ENCODE measurements at places on chromosomes 4 and X.

DNA sequence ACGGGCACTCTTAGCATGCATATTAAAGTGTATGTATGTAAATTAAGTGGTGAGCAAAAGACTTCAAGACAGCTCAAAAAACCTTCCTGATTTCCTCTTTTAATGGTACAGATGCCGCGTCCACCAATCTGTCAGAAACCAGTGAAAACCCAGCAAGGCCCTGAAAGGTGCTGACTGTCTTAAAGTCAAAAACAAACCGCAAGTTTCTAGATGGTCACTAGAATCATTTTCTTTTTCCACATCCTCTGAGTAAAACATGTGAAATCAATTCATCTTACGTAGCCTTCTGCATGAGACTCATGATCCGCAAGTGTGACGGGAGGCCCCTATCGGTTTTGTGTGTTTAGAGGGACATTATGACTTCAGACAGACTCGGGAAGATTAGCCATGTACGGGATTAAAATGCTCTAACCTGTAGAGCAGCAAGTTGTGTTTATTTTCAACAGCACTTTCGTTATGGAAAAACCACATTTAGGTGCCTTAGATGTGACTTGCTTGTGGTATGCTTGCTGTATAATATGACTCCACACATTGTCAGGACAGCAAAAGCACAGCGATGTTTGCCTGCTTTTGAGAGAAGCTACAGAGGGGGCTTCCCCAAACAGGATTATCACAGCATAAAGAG, 88.2 kb upstream of the STS start:
- H3K36me3 ChIP-seq: no peaks in the 10 kb centered on the region
- no peak overlapping the region for H3K4me3 ChIP-seq
- H3K27me3 ChIP-seq: no peaks in the 10 kb centered on the region
- no peaks in the 10 kb centered on the region for H3K4me1 ChIP-seq

DNA sequence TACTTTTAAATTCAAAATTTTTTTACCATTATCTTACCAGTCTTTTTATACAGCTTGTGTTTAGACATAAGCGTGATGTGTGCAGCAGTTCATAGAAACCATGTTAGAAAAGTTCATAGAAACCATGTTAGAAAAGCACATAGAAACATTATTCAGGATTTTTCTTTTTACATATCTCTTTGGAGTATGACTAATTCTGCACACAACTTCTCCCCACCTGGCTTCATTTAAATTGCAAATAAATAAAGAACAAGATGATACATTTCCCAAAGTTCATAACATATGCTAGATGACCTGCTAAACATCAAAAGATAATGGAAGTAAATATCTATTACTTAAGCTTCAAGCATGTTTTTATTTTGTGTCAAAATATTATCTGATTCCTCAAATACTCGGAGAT, 201.9 kb downstream of the BANK1 start:
- H3K4me1 ChIP-seq: no peaks in the 10 kb centered on the region
- no peak overlapping the region for H3K4me3 ChIP-seq
- no peak overlapping the region for H3K27ac ChIP-seq
- no peaks in the 10 kb centered on the region for H3K27me3 ChIP-seq
- DNase-seq: no peak
- H3K36me3 ChIP-seq: no peaks in the 10 kb centered on the region

- H3K36me3 ChIP-seq: no peaks in the 10 kb centered on the region
- H3K4me3 ChIP-seq: no peak overlapping the region
- H3K27me3 ChIP-seq: no peaks in the 10 kb centered on the region
- DNase-seq: no peak
Measured at GRCh38 chr4:56082829-56083228, 134.1 kb downstream of the CEP135 start.

DNA sequence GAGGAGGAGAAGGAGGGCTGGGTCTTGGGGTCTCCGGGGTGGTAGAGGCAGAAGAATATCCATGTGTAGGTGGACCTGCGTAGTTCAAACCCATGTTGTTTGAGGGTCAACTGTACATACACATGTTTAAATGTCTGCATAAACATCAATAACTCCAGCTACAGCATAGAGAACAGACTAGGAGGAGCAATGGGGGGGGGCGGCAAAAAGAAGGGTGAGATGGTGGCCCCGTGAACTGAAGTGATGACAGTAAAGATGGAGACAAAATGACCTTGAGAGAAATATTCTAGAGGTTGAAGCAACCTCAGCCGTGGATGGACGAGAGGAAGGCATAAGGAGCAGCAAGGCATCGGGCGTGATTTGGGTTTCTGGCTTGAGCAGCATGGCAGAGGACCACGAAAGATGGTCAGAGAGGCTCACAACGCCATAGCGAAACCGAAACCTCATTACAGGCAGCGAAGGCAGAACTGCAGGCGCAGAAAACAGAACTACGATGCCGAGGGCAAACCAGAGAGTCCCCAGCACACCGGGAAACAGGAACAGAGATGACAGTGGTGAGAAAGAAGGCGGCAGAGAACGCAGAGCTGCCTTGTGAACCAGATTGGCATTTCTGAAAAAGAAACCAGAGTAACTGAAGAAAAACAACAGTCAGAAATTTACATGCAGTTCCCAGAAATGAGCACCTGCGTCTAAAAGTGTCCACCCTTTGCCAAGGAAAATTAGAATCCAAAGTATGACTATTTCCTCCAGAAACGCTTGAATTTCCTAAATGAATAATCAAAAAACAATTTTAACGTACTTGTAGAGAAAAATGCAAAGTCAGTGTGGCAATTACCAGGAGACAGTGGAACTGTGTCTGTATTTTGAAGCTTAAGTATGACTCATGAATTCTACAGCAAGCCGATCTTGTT, 50.3 kb upstream of the ENPP6 start:
- H3K36me3 ChIP-seq: no peaks in the 10 kb centered on the region
- H3K27ac ChIP-seq: peak overlapping the region; percentile 78
- H3K4me3 ChIP-seq: peak overlapping the region; percentile 26
- DNase-seq: peak; percentile 94

Data from fibroblast of lung (primary cell).